ENCODE measurements at places on chromosomes 11 and 22.

DNA sequence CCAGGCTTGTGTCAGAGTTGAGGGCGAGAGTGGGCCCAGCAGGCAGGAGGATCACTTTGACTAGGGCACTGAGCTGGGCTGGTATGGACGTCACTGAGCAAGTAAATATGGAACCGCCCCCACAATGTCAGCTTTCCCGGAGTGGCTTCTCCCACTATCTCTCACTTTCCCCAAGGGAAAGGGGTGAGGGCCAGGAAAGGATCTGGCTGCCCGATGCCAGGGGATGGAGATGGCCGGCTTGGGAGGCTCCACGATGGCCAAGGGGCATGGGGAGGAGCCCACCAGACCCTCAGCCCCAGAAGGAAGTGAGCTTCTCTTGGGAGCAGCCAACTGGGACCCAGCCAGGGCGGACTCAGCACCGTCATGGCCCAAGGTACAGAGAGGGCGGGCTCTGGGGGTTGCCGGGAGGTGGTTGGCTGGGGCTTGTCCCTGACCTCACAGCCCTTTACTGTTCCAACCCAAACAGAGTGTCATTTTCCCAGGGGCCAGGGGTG is 8.7 kb downstream of the PRDM11 start:
- H3K4me3 ChIP-seq, result no peak overlapping the region
- H3K36me3 ChIP-seq, result no peaks in the 10 kb centered on the region
- no peak for DNase-seq
- peaks cover 8% of the 10 kb centered on the region for H3K4me1 ChIP-seq
- no peaks in the 10 kb centered on the region for H3K27me3 ChIP-seq

DNA sequence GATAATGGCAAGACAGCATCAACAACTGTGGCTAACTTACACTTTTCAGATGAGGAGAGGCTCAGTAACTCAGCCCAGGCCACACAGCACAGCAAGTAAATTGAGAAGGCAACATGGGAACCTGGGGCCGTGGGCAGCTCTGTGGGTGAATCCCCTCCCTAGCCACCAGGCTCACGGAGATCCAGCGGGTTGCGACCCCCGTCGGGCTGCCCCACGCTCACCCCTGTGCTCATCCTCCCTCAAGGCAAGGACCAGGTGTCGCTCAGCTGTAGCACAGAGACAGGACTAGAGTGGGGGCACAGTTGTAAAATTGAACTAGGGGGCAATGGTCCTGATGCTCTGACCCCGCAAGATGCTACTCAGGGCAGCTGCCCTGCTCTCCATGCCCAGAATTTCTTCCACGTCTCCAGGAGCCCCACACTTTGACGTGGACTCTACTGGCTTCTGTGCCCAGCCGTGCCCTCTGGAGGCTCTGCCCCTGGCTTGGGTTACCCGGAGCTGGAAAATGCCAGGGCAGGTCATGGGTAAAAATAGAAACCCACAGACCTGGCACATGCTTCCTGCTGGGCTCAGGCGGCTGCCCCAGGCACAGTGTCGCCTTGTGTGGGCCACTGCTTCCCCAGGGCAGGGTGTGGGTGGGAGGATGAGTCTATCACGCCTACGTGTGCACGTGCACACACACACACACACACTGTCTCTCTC is 9.0 kb downstream of the TUBA8 start:
- no peaks in the 10 kb centered on the region for H3K36me3 ChIP-seq
- no peak overlapping the region for H3K4me3 ChIP-seq
- H3K4me1 ChIP-seq, result peaks cover 13% of the 10 kb centered on the region
- peak; percentile 32 for DNase-seq
- H3K27ac ChIP-seq, result peak overlapping the region; percentile 57

GRCh38 chr11:85517272-85517671 is 109.9 kb downstream of the DLG2 start:
- H3K4me3 ChIP-seq, result no peak overlapping the region
- H3K27ac ChIP-seq, result no peak overlapping the region
- H3K27me3 ChIP-seq, result no peaks in the 10 kb centered on the region
- H3K4me1 ChIP-seq, result no peaks in the 10 kb centered on the region
- no peak for DNase-seq

GRCh38 chr11:74749127-74749964 is 697 bp downstream of the RNF169 start:
- peaks cover 10% of the 10 kb centered on the region for H3K36me3 ChIP-seq
- H3K27ac ChIP-seq, result peak overlapping the region; percentile 87
- H3K4me1 ChIP-seq, result peaks cover 39% of the 10 kb centered on the region
- H3K27me3 ChIP-seq, result no peaks in the 10 kb centered on the region
- peak; percentile 64 for DNase-seq
- H3K4me3 ChIP-seq, result peak overlapping the region; percentile 91

DNA sequence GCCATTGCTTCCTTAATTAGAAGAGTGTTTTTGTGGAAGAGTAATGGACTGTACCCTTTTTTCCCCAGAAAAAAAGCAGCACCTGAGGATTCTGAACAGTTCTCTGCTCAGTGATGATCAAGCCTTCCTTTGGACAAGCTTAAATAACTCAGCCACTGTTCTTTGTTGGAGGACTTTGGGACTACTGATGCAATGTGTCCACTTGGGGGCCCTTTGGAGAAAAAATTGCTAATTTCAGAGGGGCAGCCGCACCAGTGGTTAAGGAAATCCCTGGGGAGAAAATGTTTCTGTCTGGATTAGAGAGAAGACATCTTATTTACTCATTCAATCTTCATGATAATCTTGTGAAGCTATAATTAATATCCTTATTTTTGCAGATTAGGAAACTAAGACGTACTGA is 5.3 kb upstream of the KMT2A start:
- no peak overlapping the region for H3K4me3 ChIP-seq
- H3K27ac ChIP-seq, result no peak overlapping the region
- H3K27me3 ChIP-seq, result no peaks in the 10 kb centered on the region
- DNase-seq, result no peak

GRCh38 chr11:64850979-64851567 is 6.6 kb upstream of the CDC42BPG start:
- peaks cover 32% of the 10 kb centered on the region for H3K36me3 ChIP-seq
- H3K4me1 ChIP-seq, result peaks cover 82% of the 10 kb centered on the region
- H3K27ac ChIP-seq, result peak overlapping the region; percentile 88
- H3K27me3 ChIP-seq, result no peaks in the 10 kb centered on the region
- DNase-seq, result peak; percentile 86

GRCh38 chr11:75878933-75879332 is 63.9 kb downstream of the UVRAG start:
- no peak for DNase-seq
- H3K4me1 ChIP-seq, result peaks cover 6% of the 10 kb centered on the region
- H3K36me3 ChIP-seq, result peaks cover 2% of the 10 kb centered on the region
- H3K27ac ChIP-seq, result no peak overlapping the region

GRCh38 chr11:3095712-3096361 is 38.6 kb upstream of the CARS1 start:
- DNase-seq, result no peak
- H3K27ac ChIP-seq, result no peak overlapping the region
- H3K4me3 ChIP-seq, result no peak overlapping the region
- no peaks in the 10 kb centered on the region for H3K36me3 ChIP-seq
- H3K4me1 ChIP-seq, result peaks cover 8% of the 10 kb centered on the region

DNA sequence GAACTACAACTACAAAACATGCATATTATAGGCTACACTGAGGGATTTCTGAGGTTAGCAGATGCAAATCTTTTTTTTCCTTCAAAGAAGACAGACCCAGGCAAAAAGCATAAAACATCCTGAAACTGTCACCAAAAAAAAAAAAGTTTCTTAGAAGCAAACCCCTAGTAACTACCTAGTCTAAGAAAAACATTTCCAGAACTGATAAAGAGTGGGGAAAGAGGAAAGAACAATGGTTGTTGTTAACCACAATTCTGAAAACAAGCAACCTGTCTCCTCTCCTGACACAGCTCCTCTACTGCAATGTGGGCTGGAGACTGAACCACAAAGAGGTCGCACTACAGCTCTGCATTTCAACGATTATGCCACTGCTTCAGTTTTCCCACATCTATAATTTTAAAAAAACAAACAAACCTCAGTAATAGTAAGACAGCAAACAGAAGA is 15.0 kb downstream of the DENND5A start:
- H3K27ac ChIP-seq, result peak overlapping the region; percentile 28
- H3K4me1 ChIP-seq, result peaks cover 59% of the 10 kb centered on the region
- H3K4me3 ChIP-seq, result peak overlapping the region; percentile 29
- no peaks in the 10 kb centered on the region for H3K27me3 ChIP-seq
- H3K36me3 ChIP-seq, result peaks cover 7% of the 10 kb centered on the region
- peak; percentile 64 for DNase-seq

GRCh38 chr11:9691865-9692264 is 28.0 kb downstream of the SWAP70 start:
- peaks cover 7% of the 10 kb centered on the region for H3K36me3 ChIP-seq
- no peak overlapping the region for H3K27ac ChIP-seq
- no peak overlapping the region for H3K4me3 ChIP-seq
- no peaks in the 10 kb centered on the region for H3K4me1 ChIP-seq

- peak overlapping the region; percentile 84 for H3K27ac ChIP-seq
- DNase-seq, result peak; percentile 28
- no peak overlapping the region for H3K4me3 ChIP-seq
- H3K4me1 ChIP-seq, result peaks cover 38% of the 10 kb centered on the region
Observed at GRCh38 chr11:94924612-94925011, 48.7 kb downstream of the CWC15 start.

GRCh38 chr11:36598051-36598450 is at the start of gene RAG2:
TSS of gene RAG2 (minus strand) at chr11:36598236. CDS start at chr11:36594168, 4,068 bp downstream.
- no peak within 1 kb of the TSS for H3K27ac ChIP-seq
- peaks cover 5% of the 10 kb centered on the region for H3K4me1 ChIP-seq
- DNase-seq, result no peak
- no peaks in the 10 kb centered on the region for H3K36me3 ChIP-seq

DNA sequence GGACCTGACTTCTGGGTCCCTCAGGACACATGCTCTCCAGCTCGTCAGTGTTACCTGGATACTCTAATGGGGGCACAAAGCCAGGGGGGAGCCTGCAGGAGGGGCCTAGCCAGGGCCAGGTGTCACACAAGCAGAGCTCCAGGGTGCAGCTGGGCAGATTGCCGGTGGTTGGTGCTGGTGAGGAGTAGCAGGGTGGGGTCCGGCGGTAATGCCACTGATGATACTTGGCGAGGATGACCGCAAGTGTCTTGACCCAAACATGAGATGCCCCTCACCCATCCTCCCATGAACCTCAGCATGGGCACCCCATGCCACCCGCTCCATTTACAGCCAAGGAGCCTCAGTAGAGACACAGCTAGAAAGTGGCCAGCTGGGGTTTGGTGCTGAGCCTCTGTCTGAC is 15.1 kb upstream of the KCNQ1OT1 start:
- no peaks in the 10 kb centered on the region for H3K27me3 ChIP-seq
- H3K4me1 ChIP-seq, result no peaks in the 10 kb centered on the region
- H3K27ac ChIP-seq, result no peak overlapping the region
- DNase-seq, result no peak
- no peak overlapping the region for H3K4me3 ChIP-seq

GRCh38 chr11:6812390-6813005 is 13.0 kb upstream of the OR6A2 start:
- H3K4me1 ChIP-seq, result no peaks in the 10 kb centered on the region
- H3K27ac ChIP-seq, result no peak overlapping the region
- peak; percentile 44 for DNase-seq
- H3K36me3 ChIP-seq, result no peaks in the 10 kb centered on the region
- no peak overlapping the region for H3K4me3 ChIP-seq
- H3K27me3 ChIP-seq, result peaks cover 10% of the 10 kb centered on the region

DNA sequence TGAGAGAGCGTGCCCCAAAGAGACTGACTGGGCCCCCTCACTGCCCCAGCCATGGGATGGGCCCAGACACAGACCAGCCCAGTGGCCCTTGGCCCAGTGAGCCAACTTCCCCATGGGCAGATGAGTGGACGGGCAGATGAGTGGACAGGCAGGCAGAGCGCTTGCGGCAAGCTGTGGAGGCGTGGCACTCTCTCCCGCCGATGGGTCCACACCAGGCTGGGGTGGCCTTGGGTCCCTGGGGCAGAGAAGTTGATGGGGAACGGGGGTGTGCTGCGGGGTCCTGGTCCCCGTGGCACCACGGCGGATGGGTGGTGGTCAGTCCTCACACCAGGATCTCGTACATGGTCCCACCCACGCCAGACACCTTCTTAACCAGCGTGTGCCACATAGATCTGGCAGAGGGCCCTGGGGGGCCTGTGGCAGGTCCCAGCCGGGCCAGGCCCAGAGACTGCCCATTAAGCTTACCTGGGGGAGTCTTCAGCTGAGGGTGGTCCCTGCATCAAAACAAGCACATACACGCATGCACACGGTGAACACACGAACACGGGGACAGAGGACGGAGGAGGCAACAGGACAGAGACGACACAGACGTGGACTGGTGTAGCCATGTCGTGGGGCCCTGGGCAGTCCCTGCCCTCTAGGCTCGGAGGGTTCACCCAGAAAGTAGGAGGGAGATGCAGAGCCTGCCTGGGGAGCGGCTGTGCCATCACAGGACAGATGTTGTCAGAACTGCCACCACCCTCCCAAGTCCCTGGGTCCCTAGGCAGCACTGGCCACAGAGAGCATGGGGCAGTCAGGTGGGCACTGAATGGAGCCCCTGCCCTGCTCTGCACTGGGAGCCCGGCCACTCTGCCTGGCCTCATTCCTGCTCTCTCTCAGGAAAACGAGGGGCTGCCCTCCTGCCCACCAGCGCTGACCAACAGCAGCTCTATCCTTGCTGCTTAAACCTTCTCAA is 182.2 kb downstream of the IGLL1 start:
- H3K27ac ChIP-seq, result no peak overlapping the region
- H3K27me3 ChIP-seq, result no peaks in the 10 kb centered on the region

GRCh38 chr22:42229455-42230149 is 40.9 kb downstream of the TCF20 start:
- no peaks in the 10 kb centered on the region for H3K27me3 ChIP-seq
- no peak overlapping the region for H3K4me3 ChIP-seq
- no peak for DNase-seq
- peaks cover 48% of the 10 kb centered on the region for H3K4me1 ChIP-seq
- H3K27ac ChIP-seq, result no peak overlapping the region

DNA sequence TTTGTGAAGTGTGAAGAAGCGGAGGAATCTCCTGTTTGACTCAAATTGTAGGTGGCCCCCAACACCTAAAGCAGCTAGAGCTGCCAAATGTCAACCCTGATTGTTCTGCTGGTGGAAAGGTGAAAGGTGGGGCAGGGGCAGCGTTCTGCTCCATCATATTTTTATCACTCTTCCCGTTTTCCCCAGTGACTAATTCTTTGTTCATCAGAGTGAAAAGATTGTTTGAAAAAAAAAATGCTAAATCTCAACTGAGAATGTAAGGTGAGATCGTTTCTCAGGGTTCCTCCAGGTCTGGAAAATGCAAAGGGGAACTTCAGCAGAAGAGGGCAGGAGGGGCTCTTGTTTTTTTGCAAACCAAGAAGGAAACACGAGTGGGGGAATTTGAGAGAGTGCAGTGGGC is 137.7 kb downstream of the MN1 start:
- DNase-seq, result no peak
- H3K27ac ChIP-seq, result no peak overlapping the region
- H3K4me1 ChIP-seq, result no peaks in the 10 kb centered on the region

- no peak overlapping the region for H3K27ac ChIP-seq
- DNase-seq, result no peak
- H3K4me1 ChIP-seq, result no peaks in the 10 kb centered on the region
Observed at GRCh38 chr11:97973352-97973857, 1047.3 kb upstream of the CNTN5 start.

GRCh38 chr11:4539603-4540219 is 5.3 kb upstream of the OR52M1 start:
- H3K27ac ChIP-seq, result no peak overlapping the region
- no peak overlapping the region for H3K4me3 ChIP-seq
- DNase-seq, result peak; percentile 66

- H3K36me3 ChIP-seq, result no peaks in the 10 kb centered on the region
- DNase-seq, result no peak
- H3K27me3 ChIP-seq, result peaks cover 23% of the 10 kb centered on the region
Observed at GRCh38 chr11:65792456-65792855, 5.6 kb downstream of the OVOL1 start.

- H3K27me3 ChIP-seq, result no peaks in the 10 kb centered on the region
- H3K27ac ChIP-seq, result no peak overlapping the region
- no peaks in the 10 kb centered on the region for H3K4me1 ChIP-seq
- H3K36me3 ChIP-seq, result no peaks in the 10 kb centered on the region
- DNase-seq, result no peak
- H3K4me3 ChIP-seq, result no peak overlapping the region
Observed at GRCh38 chr22:34225278-34225677, 305.0 kb upstream of the LARGE1 start.

Measured in activated CD8-positive, alpha-beta T cell treated with anti-CD3 and anti-CD28 coated beads for 36 hours (primary cell).